ENCODE measurements at places on chromosomes 11 and 22.

DNA sequence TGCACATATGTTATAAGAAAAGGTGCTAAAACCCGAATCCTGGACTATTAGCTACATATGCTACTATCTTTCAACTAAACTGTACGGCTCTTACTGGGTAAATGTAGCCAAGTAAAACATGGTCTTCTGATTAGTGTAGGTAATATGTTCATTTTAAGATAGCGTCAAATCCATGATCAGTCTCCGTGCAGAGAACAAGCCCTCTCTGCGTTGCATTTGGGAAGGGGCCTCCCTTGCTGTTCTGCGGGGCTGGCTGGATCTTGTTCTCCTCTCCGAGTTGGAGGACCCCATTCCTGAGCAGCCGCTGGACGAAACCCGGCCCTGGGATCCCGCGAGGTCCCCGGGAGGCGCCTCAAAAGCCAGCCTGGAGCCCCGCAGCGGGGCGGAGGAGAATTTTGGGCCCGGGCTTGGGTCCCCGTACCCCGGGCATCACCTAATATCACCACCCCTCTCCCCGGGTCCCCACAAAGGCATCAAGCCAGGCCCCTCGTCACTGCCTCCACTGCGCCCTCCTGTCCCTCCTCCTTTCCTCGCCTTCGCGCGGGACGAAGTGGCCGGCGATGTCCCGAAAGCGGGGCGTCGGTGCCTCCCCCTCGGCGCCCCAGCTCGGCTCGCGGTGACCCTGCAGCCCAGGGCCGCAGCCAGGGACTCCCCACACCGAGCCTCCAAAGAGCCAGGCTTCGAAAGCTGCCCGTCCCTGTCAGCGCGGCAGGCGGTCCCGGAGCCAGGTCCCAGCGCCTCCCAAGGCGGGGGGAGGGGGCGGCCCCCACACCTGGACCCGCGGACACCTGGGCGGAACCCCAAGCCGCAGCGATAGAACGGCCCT is 54.5 kb upstream of the FBXO3 start:
- no peak for DNase-seq

DNA sequence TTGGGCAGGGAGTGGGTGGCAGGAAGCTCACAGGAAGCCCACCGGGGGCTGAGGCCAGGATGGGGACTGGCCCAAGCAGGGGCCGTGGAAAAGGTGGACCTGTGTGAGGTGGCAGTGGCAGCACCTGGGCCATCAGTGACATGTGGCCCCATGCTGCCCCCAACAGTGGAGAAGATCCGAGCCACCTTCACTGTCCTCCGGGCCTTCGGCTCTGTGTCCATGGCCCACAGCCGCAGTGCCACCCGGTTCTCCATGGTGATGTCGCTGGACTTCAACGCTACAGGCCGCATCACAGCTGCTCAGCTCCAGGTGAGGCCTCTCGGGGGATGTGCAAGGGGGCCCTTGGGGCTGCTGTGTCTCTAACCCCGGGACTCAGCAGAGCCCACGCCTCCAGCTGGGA is 37.9 kb downstream of the MYO18B start:
- no peak for DNase-seq

GRCh38 chr22:22408731-22409696 is 99.5 kb downstream of the ZNF280B start:
- no peak for DNase-seq

GRCh38 chr11:3170756-3171650 is 5.9 kb upstream of the OSBPL5 start:
- no peak for DNase-seq

- no peak for DNase-seq
Observed at GRCh38 chr11:75270896-75271418, 30.4 kb downstream of the TPBGL start.

- no peak for DNase-seq
Observed at GRCh38 chr11:1573903-1574237, 1.8 kb upstream of the DUSP8 start.

DNA sequence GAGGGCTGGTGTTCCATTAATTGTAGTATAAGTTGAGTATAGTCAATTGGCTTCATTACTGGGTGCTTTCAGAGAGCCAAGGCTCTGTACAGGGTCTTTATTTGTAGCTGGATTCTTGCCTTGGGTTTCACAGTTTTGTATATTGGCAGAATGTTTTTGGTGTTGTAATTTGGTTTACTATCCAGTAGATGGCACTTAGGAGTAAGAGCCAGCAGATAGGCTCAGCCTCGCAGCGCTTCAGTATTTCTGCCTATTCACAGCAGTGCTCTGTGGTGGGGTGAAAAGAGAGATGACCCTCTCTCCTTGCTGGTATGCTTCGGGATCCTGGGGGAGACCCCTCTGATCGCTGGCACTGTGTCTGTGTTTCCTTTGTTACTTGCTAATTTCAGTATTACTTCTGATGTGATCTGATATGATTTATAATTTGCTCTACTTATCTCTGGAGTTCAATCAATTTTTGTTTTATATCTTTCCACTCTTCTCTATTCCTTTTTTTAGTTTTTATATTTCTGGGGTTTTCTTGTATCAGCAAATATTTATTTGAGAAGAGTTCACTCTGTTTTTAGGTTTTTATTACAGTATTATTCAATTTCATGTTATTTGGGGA is 52.2 kb downstream of the ANO5 start:
- DNase-seq = no peak

GRCh38 chr22:42931421-42932196 is 74.5 kb upstream of the ARFGAP3 start:
- peak; percentile 60 for DNase-seq

GRCh38 chr11:70497536-70498075 is 99.3 kb downstream of the CTTN start:
- no peak for DNase-seq

DNA sequence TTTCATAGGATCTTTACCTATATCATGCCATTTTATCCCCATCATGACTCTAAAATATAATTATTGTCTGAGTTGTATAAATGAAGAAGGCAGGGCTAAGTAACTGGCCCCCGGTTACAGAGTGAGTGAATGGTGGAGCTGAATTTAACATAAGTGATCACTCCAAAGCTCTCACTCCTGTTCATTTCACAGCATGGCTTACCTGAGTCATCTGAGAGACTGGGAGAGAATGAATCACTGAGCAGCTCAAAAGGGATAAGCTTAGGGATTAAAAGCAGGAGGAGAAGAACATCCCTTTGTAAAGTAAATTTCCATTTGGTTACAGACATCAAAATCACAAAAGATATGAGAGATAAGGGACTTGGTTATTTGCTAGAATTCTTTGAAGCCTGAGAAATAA is 294.0 kb upstream of the CTSC start:
- DNase-seq = no peak

- no peak for DNase-seq
Observed at GRCh38 chr11:69172674-69173073, 16.9 kb downstream of the SMIM38 start.

DNA sequence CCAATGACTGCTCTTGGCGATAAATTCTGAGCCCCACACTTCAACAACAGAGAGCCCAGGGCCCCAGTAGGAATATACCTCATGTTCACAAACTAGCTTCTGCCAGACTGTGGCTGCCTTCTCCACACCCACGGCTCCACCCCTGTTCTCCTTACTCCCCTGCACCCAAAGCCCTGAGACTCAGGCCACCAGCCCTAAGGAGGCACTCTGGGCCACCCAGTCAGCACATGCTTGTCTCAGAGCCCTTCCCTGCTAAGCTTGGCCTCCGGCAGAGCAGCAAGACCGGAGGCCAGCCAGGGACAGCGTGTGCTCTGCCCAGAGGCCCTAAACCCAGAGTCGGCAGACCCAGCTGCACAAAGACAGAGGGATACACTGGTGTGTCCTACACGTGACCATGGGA is 27.9 kb downstream of the SPATA19 start:
- DNase-seq = no peak

GRCh38 chr11:119094816-119095065 is 6.9 kb downstream of the DPAGT1 start:
- DNase-seq = peak; percentile 44

DNA sequence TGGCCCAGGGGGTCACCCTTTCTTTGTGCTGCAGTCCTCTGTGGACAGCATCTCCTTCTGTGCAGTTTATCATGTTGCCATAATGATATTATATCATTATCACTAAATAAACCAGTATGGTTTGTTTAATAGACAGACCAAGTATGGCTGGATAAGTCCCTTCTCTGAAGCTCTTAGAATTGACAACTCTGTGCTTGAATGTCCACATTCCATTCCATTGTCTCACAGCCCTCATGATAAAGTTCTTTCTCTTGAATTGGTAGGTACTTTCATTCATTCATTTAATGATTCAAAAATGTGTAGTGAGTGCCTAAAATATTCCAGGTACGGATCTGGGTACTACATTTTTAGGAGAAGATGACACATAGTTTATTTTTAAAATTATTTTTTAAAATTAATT is 7.8 kb downstream of the RPS6KA4 start:
- no peak for DNase-seq

DNA sequence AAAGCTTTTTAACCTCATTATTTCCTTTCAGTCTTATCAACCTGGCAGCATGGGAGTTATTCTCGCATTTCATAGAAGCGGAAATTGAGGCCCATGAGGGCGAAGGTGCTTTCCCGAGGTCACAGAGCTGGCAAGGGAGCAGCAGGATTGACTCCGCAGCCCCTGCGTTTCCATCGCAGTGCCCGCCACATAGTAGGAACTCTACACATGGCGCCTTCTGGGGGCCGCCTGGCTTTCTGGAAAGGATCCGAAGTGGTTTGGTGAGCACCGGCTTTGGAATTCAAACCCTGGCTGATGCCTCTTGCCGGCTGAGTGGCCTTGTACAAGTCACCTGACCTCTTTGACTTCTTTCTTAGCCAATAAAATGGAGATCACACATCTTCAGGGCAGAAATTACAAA is 93.4 kb downstream of the CEP164 start:
- no peak for DNase-seq

DNA sequence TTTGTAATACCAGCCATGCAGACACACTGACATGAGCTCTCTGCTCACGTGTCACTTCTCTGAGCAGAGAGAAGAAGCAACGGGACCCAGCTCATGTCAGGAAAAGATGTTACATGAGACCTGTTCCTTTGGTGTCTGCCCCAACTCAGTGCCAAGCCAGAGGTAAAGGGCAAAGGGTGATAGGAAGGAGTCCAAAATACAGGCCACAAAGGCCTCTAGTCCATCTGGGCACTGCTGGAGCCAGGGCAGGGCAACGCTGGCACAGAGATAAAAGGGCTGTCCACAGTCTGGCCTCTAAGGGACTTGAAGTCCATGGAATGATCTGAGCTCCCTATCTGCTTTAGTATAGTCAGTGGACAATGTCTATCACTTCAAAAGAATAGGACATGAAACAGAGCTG is 79.3 kb downstream of the SLC1A2 start:
- DNase-seq = no peak

- DNase-seq = no peak
Observed at GRCh38 chr11:114209904-114210303, 86.3 kb upstream of the NNMT start.

Measured in fibroblast of skin of left quadriceps (primary cell).